ENCODE measurements at places on chromosomes 3 and 15.

DNA sequence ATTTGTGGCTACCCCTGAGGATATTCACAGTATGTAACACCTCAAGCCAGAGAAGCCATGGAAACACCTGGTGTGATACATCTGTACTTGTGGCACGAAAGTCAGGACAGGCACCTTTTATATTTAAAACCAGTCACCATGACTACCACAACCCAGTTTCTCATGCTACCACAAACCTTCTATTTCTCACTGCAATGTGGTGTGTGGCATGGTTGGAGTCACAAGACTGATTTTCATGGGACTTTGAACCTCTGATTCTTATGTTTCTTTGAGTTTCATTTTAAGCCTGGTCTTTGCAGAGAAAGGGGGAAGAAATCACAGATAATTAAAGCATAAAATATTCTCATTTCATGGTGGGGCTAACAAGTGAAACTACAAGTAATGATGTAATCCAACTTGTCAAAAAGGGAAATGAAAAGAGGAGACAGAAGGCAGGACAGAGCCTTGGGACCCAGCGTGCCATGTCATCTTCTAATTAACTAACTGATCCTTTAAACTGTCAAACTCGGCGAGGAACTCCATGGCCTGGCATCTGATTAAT, 175.9 kb downstream of the PDZRN3 start:
- no peak for DNase-seq

DNA sequence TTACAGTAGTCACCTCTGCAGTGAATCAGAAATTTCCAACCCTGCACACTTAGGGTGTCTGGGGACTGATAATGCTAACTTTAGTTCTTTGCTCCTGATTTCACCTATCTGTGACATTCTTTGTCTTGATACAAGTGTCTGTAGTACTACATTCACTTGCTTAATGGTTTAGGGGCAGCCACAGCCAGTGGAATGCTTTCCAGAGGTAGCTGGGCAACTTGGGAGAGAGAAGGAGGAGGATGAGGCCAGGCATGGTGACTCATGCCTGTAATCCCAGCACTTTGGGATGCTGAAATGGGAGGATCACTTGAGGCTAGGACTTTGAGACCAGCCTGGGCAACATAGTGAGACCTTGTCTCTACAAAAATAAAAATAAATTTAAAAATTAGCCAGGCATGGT, 8.5 kb downstream of the BAHD1 start:
- DNase-seq, result no peak

DNA sequence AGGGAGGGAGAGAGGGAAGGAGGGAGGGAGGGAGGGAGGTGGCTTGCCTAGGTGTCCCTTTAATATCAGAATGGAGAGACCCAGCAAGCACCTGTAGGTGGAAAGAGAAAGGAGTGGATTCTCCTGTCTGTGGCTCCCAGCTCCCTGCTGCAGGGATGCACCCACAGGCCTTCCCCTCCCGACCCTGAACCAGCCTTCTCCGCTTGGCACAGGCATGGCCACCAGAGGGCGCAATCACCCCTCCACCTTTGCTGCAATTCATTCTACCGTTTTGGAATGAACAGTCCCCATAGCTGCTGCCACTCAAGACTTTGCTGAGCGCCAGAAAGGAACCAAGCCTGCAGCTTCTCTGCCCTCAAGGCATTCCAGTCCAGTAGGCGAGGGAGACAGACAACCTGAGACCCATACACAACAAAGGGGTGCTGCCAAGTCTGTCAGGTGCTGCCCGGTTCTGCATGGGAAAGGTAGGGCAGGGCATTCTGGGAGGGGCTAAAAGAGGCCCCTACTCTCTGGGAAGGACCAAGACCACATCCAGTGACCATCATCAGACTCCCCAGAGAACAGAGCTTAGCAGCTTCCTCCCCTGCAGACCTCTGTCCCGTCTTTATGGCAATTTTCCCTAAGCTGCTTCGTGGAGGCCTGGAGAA, 4.9 kb downstream of the TLR9 start:
- DNase-seq, result peak; percentile 81

DNA sequence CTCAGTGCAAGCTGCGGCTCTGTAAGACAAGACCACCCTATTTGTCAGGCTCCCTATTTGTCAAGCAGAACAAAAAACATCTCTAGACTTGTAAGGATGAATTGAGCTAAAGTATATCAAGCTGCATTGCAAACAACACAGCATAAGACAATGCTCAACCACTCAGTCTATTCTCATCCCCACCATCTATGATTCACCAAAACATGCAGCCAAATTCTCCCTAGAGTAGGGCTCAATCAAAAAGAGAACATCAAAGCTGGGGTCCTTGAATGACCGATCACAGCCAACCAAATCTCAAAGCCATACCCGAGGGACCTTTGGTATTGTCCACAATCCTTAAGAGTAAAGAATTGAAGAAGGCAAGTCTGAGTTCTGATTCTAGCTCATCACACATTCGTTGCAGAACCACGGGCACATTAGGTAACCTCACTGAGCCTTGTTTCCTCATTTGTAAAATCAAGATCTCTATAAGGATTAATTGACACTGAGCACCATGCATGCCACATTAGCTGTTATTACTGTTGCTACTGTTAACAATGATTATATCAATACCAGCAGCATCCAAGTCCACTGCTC, 31.2 kb downstream of the RFTN1 start:
- DNase-seq, result no peak

DNA sequence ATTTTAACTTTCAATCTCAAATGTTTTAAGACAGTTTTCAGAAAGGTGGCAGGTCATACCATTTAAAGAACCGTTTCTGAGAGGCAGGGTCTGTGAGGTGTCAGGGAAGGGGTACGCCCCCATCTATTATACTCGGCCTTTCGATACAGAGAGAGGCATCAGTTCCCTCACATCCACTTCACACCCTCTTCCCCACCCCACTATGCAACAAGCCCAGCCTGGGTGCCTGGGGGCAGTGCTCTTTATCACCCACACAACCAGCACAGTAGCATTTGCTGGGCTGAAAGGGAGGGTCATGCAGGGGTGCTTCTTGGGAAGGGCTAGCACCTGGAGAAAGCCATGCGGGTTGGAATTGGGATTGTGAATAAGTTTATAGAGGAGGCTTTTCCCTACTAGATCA, 56.0 kb upstream of the KCNMB2 start:
- DNase-seq, result no peak

- DNase-seq, result no peak
Measured at GRCh38 chr3:194312743-194313281, 38.3 kb downstream of the CPN2 start.

GRCh38 chr3:33124638-33125037, 10.8 kb downstream of the CRTAP start:
- DNase-seq, result no peak

DNA sequence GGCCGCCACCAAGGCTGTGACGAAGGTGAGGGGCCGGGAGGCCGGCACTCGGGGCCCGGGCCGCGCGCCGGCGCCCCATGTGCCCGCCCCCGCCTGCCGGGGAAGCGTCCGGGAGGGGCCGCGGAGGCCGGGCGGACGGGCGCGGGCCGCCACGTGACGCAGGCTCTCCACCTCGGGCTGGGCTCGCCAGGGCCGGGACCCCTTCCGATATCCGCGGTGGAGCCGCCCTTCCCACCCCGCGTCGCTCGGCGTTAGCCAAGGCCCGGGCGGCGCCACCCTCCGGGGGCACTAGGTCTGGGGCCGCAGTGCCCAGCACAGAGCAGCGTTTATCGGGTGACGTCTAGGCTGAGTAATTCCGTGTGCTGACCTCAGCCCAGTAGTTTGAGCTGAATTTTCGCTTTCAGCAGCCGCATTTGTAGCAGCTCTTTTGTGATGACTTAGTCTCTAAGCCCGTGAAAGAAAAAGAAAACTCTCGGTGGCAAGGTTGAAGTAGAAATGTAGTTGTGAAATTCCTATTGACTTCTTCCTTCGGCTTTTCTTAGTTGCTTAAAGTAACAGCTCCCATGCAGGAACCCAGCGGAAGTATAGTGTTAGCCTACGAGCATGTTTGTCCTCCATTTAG, 885 bp downstream of the CDV3 start:
- no peak for DNase-seq
